Epithelial cell of esophagus (primary cell): ENCODE measurements at places on chromosomes 7 and 10.

DNA sequence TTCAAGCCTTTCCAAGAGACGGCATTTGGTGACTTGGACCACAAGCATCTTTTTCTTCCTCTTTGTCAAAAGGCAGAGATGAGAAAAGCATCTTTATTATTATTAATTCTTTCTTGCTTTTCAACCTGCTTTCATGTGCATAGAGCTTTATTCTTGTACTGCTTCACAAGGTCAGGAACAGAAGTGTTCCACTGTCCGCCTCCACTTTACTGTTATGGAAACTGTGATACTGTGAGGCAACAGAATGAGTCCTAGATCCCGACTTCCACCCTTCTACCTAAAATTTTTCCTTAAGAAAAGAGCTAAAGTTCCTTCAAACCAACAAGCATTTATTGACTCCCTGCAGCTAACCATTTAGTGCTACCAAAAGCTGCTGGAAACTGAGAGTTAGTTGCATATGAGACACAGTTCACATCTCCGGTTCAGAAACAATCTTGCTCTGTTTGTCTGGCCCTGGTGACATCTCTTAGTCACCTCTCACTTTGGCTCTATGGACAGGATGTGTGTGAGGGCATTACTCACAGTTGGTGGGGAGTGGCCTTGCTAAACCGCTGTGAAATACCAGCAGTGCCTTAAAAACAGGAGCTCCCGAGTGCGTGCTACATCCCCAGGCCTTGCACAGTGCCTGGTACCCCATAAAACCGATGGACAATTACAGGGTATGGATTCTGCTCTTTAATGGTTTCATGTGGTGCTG lies 77.1 kb upstream of the TRIL start:
- DNase-seq, result peak; percentile 86

GRCh38 chr10:50604049-50604640 lies 19.6 kb downstream of the SGMS1 start:
- DNase-seq, result no peak

DNA sequence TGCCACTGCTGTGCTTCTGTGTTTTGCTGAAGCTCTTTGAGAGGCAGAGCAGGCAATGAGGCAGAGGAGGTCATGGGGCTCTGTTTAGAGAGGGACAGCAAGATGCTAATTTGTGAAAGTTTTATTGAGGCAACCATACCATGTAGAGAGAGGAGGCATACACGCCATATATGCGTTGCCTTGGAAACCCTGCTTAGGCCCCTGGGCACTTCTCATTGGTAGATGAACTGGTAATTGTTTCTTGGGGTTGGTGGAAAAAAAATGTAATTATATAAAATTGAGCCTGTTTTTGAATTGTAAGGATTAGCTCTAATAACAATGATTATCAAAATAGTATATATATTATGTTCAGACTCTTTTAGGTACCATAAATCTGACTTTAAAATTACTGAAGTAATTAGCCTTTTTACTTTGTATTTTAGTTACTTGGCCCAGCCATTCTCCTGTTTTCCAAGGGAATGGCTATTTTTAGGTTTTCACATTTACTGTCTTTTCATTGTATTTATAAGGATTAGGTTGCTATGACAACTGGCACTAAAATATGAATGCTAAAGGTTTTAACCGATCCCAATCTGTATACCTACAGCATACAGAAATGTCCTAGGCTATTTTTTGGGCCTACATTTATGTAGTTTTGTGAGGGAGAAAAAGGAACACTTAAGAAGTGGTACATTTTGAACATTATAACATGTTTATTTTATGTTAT lies 52.4 kb downstream of the BZW2 start:
- no peak for DNase-seq

- DNase-seq, result no peak
Observed at GRCh38 chr10:43391496-43391895, 17.5 kb downstream of the HNRNPF start.

- DNase-seq, result peak; percentile 58
Observed at GRCh38 chr10:30581779-30582380, 47.7 kb downstream of the LYZL2 start.

GRCh38 chr7:82319674-82320118 lies 123.9 kb downstream of the CACNA2D1 start:
- DNase-seq, result peak; percentile 7

DNA sequence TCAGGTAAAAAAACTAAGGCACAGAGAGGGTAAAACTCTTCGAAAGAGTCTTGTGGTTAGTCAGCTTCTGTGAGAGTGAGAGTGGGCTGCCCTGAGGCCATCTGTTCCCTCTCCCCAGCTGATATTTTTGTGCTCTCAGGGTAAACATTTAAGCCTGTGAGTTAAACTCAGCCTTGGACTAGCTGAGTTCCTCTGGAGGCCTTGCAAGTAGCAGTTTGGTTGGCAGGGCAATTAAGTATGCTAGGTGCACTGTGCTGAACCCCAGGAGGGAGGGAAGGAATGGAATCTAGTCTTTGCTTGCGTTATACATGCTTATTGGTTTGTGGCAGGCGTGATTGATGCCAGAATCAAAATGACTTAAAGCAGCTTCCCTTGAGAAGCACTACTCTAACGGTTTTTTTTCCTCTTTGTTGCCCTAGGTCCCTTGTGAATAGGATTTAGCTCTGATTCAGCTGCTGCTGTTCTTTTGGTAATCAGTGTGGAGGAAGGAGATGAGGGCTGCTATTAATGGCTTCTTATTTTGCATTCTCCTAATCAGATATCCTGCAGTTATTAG lies 140.2 kb downstream of the AUTS2 start:
- DNase-seq, result no peak

- DNase-seq, result no peak
Observed at GRCh38 chr10:42865716-42866114, 83.1 kb downstream of the BMS1 start.

GRCh38 chr10:77500754-77501151 lies 136.9 kb downstream of the KCNMA1 start:
- DNase-seq, result no peak

- DNase-seq, result no peak
Observed at GRCh38 chr10:31135171-31135570, 103.5 kb upstream of the ZNF438 start.

GRCh38 chr10:3704565-3705325 lies 80.3 kb downstream of the KLF6 start:
- DNase-seq, result peak; percentile 29
